ENCODE measurements at places on chromosomes 13 and 19.

DNA sequence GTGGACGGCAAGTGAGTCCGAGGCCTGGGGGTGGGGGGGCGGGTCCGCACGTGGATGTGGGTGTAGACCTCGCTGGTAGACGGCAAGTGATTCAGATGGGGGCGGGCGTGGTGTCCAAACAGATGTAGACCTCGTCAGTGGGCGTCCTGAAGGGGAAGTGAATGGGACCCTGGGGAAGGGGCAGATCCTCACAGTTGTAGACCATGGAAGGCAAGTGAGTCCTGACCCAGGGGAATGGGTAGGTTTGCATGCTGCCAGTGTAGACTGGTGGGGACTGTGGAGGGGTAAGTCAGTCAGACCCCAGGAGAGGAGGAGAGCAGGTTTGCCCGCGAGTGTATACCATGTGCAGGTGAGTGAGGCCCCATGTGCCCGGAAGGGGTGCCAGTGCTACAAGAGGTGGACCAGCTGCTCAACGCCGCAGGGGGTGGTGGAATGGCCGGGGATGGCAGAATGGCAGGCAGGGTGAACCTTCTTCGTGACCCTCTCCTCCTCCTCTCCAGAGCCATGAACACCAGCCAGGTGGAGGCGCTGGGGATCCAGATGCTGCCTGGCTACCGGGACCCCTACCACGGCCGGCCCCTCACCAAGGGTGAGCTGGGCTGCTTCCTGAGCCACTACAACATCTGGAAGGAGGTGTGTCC is 22.1 kb downstream of the COLGALT1 start:
- DNase-seq: no peak

DNA sequence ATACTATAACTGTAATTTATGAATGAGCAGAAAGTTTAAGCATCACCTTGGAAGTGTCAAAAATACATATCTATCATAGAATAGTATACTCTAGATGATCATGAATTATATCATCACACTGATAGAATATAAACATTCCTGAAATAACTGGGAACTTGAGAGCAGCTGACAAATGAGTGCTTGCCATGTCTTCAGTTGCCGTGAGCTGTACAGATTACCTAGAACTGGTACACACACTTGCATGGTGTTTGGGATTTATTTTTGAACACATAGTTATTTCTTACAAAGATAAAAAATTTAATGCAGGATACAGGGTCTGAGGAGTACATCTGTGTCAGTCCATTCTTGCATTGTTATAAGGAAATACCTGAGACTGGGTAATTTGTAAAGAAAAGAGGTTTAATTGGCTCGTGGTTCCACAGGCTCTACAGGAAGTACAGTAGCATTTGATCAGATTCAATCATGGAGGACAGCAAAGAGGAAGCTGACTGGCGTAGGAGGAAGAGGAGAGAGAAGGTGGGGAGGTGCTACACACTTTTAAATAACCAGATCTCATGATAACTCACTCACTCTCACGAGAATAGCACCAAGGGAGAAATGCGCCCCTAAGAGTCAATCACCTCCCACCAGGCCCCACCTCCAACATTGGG is 60.4 kb upstream of the MBNL2 start:
- no peak for DNase-seq

DNA sequence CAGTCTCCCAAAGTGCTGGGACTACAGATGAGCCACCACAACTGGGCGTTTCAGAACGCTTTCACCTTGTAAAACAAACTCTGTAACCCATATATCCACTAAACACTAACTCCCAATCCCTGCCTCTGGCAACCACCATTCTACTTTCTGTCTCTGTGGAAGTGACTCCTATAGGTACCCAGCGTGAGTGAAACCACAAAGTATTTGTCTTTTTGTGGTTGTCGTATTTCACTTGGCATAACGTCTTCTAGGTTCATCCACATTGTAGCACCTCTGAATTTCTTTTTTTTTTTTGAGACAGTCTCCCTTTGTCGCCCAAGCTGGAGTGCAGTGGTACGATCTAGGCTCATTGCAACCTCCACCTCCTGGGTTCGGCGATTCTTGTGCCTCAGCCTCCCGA is 44.8 kb downstream of the BRD4 start:
- DNase-seq: no peak

GRCh38 chr13:67806796-67807195 is 576.7 kb upstream of the PCDH9 start:
- no peak for DNase-seq

DNA sequence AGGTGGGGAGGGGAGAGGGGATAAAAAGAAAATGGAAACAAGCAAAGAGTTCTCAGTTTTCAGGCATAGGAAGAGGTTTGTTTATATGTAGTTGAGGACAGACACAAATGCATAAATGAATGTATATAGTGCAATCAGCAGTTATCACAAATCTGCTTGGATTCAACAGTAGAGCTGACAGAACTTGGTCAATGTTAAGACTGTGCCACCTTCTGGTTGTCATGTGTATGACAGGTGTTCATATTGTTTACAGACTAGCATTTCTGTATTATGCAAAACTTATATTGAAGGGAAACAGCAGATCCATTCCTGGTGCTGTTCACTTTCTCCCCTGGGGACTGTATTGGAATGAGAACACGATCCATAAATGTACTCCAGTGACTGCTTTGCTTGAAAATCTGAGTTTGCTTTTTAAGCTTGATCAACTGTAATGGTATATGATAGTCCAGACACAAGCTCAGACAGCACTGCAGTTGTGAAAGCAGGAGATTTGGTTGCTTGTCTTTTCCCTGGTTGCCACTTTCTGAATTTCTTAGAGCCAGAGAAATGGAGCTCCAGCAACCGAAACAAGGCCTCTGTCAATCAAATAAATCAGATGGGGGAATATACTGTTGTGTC is 319.5 kb upstream of the OBI1 start:
- peak; percentile 60 for DNase-seq

DNA sequence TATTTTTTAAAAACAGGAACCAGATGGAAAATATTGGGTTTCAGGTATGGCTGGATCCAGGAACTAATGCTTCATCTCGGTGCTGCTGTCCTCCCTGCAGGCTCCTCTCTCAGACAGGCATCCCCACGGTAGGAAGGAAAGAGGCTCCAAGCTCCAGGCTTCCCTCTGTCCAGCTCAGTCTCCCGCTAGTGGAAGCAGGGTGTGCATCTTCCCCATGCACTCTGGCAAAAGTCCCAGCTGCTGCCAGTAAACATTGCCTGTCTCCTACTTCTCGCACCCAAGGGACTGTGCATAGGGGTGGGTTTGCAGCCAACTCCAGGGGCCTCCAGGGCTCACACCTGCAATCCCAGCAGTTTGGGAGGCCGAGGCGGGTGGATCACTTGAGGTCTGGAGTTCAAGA is 29.2 kb downstream of the IL12RB1 start:
- no peak for DNase-seq

DNA sequence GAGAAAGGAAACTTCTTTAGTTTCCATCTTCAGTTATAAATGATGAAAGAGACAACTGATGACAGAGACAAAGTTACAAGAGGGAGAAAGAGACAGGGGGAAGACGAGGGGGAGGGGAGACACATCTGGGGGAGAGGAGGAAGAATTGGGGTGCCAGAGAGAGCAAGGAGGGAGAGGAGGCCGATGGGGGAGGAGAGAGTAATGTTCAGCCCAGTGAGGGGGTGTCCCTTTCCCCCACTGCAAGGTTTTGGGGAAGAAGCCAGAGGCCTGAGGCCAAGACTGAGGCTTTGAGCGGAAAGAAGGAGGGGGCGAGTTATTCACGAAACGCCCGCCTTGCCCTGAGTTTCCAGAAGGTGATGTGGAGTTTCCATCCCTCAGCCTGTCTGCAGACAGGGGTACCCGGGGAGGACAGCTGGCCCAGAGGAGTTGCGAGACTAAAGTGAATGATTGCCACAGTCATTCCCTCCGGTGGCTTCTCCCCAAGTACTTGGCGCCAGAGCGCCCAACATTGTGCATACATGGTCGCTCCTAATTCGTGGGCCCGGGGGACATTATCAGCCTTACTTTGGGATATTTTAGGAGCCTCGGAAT is 558 bp upstream of the PPAN start:
- DNase-seq: peak; percentile 55

- peak; percentile 70 for DNase-seq
Measured at GRCh38 chr19:5031231-5032100, 62.6 kb downstream of the KDM4B start.

GRCh38 chr19:5037936-5038335 is 69.0 kb downstream of the KDM4B start:
- no peak for DNase-seq

DNA sequence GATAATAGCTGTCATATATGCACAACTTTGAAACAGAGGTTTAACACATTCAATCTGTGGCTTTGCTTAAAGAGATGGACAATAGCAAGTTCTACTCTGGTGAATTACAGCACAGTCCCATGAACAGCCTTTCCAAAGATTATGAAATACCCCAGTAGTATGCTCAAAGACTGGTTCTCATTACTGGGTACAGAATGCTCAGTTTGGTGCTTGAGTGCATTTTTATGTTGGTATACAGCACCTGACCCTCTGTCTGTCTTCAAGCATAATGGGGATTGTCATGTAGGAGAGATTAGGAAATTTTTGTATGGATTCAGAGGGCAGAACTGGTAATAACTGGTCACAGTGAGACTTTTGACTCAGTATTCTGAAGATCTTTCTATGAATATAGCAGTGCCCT is 7.6 kb downstream of the LMO7 start:
- no peak for DNase-seq

DNA sequence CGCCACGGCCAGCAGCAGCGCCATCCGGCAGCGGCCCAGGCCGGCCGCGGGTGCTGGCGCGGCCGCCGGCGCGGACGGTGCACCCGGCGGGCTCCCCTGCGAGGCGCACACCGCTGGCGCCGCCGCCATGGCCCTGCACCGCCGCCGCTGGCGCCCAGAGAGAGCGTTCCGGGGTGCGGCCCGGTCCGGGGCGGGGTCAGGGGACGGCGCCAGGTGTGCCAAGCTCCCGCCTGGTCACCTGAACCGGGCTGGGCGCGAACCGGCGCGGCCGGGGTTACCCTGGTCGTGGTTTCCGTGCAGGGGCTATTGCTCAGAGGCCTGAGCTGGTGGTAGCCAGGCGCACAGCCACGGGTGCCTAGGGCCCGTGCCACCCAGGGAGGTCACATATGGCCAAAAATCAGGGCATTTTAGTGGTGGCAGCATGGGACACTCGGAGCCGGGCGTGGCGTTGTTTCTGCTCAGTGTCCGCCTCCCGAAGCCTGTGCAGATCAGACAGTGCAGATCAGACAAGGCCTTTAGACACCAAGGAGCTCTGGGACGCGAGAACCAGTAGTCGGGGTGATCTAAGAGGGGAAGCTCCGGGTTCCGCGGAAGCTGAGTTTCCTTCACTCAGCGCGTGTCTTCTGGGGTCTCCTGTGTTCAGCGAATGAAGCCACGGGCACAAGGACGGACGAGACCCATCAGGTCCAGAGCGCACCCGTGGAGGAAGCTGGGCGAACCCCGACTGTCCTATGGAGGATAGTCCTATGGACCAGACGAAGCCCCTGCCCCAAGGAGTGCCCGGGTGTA is at the start of gene TMEM238:
TSS of gene TMEM238 (minus strand) at position 162 of the 789 bp plus-strand sequence. CDS start at position 129, 33 bp downstream.
- peak; percentile 45 for DNase-seq

DNA sequence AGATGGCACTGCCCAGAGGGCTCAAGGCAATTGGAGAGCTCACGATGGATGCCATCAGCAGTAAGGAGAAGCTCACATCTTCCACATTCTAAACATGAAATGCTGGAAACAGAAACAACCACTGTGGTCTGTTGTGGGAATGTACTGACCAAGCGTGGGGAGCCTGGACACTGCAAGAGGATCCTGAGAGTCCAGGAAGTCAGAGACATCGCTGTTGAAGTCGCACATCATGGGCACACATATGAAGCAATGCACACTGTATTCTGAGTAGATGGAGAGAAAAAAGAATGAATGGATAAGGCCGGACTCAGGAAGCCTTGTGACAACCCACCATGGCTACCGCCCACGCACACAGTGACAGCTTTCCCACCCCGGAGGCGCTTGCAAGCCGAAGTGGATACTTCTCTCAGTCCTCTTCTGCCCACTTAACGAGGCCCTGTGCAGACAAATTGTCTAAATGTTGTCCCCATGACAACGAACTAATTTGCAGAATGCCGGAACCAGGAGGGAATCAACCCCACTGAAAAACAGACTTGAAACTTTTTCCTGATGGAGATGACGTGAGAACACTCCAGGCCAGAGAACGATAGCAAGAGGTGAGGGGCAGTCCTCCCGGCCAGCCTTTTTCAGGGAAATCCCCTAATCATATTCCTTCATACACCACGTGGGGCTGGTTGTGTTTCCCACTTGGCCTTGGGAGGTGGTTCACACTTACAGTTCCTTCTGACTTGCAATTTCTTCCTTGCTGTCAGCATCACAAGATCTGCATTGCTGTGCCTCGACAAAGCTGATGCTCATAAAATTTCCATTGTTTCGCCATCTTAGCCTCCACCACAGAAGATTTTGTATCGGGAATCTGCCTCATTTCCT is 109.6 kb upstream of the SERP2 start:
- DNase-seq: no peak

DNA sequence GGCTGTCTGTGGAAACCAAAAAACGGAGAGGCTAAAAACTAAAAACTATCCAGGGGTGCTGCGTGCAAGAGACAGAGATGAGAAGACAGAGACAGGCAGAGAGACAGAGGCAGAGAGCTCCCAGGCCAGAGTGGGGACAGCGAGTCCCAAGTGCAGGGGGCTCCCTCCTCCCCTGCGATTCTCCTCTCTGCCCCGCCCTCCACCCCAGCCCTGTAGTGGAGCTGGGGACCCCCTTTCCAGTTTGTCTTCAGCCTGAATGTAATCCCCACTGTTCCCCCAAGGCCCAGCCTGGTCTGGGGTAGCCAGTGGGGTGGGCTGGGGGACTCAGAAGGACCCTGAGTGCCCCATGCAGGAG is 2.0 kb downstream of the NFIC start:
- no peak for DNase-seq

- no peak for DNase-seq
Measured at GRCh38 chr13:50359041-50359367, 343.8 kb downstream of the KCNRG start.

DNA sequence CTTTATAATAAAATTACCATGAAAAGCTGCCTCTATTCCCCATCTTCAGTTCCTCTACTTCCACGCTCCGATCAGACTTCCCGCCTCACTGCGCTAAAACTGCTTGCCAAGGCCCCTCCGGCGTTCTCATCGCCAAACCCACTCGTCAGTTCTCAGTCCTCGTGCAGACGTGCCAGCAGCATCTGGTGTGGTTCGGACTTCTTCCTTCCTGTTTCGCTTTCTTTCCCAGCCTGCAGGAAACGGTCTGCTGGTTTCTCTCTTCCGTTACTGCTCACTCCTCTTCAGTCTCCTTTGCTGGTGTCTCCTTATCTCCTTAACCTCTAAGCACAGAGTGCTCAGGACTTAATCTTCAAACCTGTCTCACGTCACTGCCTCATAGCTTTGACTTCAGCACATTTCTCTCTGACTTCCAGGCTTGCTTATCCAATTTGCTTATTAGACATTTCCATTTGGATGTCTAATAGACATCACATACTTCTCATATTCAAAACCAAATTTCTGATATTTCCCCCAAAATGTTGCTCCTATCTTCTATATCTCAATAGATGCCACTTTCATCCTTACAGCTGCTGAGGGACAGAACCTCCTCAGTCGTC is 40.3 kb downstream of the RCBTB2 start:
- DNase-seq: peak; percentile 53

Data from CD4-positive, CD25-positive, alpha-beta regulatory T cell (primary cell).